Right ventricle myocardium superior (tissue), 1 donor: ENCODE measurements at places on chromosomes 5 and 9. TPM values are rescaled to one million over a fixed set of nuclear protein-coding genes. Genes with fewer than 3 reads are reported as not detected.

DNA sequence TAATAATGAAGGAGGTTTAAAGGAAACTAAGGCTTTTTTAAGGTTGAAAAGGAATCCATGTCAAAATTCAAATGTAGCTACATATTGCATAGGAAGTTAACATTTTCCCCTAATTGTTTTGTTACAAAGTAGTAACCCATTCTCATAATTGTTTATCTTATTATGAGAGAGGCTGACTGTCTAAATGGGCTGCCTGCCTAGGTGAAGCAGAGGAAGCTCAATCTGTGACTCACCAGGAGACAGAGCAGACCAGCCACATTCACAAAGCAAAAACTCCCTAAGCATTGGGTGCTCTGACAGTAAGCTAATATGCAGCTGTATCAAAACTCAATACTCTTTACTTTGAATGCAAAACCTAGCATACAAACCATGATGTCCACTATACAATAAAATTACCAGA, 208.5 kb downstream of the ROR2 start:
- no peak for DNase-seq

- no peak for DNase-seq
Observed at GRCh38 chr9:17280350-17281012, 145.6 kb downstream of the CNTLN start.

DNA sequence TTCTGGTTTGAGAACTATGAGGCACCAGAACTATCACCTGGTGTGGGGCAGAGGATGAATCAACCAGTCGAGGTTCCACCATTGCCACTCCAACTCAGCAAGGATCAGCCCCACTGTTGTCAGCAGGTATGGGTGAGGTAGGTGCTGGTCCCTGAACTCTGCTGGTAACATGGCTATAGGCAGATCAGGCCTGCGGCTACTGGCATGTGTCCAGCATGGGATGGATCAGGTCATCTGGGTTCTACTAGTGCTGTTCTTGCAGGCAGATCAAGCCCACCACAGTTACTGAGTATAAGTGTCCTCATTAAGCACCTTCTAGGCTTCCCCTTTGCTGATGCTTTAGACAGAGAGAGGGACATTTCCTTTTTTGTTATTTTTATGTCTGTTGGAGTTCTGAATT, 71.7 kb downstream of the GABRA6 start:
- DNase-seq = peak; percentile 17

- no peak for DNase-seq
Observed at GRCh38 chr9:28179893-28180292, 606.6 kb upstream of the C9orf72 start.

GRCh38 chr5:77774981-77775789, 954 bp downstream of the TBCA start:
- DNase-seq = no peak

The GPR150 gene
- not detected for total RNA-seq
